ENCODE measurements at places on chromosomes 2 and 18.

GRCh38 chr2:36993841-36994620 lies 27.7 kb upstream of the STRN start:
- DNase-seq, result no peak

DNA sequence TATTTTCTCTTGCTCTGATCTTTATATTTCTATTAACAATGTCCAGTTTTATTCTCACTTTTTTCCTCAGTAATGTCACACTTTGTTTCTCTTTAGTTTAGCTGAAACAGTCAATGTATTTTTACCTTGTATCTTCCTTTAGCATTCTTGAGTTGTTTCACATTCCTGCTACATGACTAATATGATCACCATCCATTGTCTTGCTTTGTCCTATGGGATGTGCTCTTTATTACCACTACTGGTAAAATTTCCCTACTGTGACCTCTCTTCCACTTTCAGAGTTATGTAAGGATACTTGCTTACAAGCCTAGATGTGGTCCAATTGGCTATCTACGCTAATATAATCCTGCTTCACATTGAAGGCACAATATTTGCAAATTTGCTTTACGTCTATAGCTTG lies 457.9 kb downstream of the PIK3C3 start:
- peak; percentile 41 for DNase-seq

DNA sequence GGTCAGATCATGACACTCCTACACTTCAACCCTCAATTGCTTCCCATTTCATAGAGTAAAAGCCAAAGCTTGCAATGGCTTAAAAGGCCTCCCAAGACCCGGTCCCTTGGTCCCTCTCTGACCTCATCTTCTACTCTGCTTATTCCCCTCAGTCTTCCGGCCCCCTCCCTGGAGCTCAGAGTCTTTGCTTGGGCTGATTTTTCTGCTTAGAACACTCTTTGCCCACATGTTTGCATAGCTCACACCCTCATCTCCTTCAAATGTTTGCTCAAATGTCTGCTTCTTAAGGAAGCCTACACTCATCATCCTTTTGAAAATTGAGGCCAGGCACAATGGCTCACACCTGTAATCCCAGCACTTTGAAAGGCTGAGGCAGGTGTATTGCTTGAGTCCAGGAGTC lies 65.6 kb upstream of the CAPN13 start:
- no peak for DNase-seq

GRCh38 chr2:19362755-19363473 lies 4.5 kb upstream of the OSR1 start:
- DNase-seq, result peak; percentile 72

GRCh38 chr2:236576087-236576486 lies 6.5 kb downstream of the ACKR3 start:
- no peak for DNase-seq

- no peak for DNase-seq
These were observed 219.7 kb upstream of the HS6ST1 start for GRCh38 chr2:128538396-128538795.

GRCh38 chr2:172693037-172693436 lies 42.6 kb upstream of the RAPGEF4 start:
- DNase-seq, result peak; percentile 99

- no peak for DNase-seq
These were observed at the start of gene MAPK4 for GRCh38 chr18:50559752-50560680. TSS of gene MAPK4 (plus strand) at chr18:50560087. CDS start at chr18:50663959, 103,872 bp downstream.

DNA sequence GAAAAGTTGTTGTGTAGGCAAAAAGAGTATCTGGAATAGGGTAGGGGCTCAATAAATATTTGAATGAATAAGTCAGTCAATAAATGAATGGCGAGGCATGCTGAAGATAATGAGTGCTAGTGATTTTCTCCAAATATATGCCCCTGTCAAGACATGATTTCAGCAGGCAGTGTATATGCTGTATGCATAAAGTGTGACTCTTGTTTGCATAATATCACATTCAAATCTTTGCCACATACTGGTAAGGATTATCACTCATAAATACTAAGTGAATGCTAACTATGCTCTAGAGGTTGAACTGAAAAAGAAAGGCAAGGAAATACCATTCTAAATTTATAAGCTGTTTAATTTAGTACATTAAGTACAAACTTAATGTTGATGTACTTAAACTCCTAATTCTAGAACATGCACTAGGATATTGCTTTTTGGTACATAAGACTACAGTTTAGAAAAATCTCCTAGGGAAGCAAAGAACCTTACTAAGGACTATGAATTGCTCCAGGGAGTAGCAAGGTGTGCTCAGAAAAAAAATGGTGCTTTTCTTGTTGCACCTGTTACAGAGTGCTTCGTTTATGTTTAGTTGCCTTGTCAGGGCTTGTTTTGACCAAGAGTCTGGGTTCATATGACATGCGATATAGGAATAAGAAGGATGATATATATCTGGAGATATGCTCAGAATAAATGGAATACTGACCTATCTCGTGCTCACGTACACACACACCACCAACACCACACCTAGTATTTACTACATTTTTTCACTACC lies 224.0 kb upstream of the TANK start:
- DNase-seq, result no peak

DNA sequence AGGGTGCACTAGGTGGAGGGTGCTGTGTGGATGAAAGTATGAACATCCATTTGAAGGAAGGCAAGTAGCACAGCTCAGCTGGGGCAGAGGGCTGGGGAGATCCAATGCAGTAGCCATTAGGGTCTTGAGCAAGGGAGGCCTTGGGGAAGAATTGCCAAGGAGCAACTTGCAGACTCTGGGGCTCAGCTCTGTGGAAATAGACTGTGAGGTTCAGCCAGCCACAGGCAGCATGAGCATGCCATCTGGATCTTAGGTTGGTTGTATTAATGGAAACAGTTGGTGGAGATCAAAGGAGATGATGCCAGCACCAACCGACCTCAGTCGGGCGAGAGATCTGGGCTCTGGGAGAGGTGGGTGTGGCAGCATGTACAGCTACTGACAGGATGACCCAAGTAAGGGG lies 5.6 kb downstream of the ZAP70 start:
- DNase-seq, result no peak

DNA sequence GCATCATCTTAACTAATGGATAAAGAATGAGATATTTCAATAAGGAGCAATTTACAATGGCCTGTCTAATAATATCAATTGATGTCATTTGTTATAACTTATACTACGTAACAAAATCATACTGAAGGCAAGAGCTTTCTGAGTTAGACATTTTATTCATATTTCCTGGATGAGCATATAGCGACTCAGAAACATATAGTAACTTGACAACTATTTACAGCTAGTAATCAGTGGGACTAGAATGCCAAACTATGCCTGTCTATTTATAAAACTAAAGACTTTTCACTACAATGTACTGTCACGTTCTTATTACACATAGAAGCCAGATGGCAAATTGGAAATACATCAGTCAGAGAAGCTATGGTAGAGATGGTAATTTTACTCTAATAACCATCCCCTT lies 766.2 kb upstream of the TMEFF2 start:
- peak; percentile 54 for DNase-seq

DNA sequence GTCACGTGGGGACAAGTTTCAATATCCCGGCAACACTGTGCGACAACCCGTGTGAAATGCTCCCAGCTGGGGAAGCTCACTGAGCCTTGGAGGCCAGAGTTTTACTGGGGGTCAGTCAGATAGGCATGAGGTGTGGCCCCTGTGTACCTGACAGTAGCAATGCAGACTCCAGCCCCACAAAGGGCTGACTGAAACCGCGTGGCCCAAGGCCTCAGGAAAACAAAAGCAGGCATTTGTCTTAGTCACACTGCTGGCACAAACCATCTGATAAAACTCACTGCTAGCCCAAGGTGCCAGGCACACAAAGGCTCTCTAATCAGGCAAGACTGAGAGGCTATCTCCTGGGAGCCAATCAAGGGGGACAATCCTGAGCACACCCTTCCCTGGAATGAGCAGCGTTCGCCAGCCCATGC lies 786.6 kb upstream of the RAB6C start:
- no peak for DNase-seq
